ENCODE measurements at places on chromosomes 3 and 15. TPM values are rescaled to one million over a fixed set of nuclear protein-coding genes. Genes with fewer than 3 reads are reported as not detected.

The GOLGA8A gene
- total RNA-seq, result 13.8 TPM

- no peak overlapping the region for H3K4me3 ChIP-seq
- H3K36me3 ChIP-seq, result peaks cover 5% of the 10 kb centered on the region
- H3K4me1 ChIP-seq, result no peaks in the 10 kb centered on the region
- no peak for DNase-seq
These were observed 234.6 kb downstream of the ADAMTS17 start for GRCh38 chr15:100107151-100107550.

The SGO1 gene
- total RNA-seq, result 11.1 TPM

GRCh38 chr3:54671511-54671910, 256.3 kb downstream of the LRTM1 start:
- no peak overlapping the region for H3K4me3 ChIP-seq
- no peak overlapping the region for H3K27ac ChIP-seq
- no peaks in the 10 kb centered on the region for H3K4me1 ChIP-seq
- DNase-seq, result no peak
- no peaks in the 10 kb centered on the region for H3K27me3 ChIP-seq
- no peaks in the 10 kb centered on the region for H3K36me3 ChIP-seq

DNA sequence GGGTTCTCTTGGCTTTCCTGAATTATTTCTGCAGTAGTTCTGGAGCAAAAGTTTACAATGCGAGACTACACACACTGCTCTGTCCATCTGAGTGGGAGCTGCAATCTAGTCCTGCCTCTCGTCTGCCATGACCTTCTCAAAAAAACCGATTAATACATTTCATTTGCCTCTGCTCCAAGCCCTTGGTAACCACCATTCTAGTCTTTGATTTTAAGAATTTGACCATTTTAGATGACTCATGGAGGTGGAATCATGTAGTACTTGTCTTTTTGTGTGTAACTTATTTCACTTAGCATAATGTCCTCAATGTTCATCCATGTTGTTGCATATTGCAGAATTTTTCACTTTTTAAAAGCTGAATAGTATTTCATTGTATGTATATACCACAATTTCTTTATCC, 356.9 kb downstream of the SV2B start:
- no peaks in the 10 kb centered on the region for H3K36me3 ChIP-seq
- no peak overlapping the region for H3K27ac ChIP-seq
- peaks cover 3% of the 10 kb centered on the region for H3K4me1 ChIP-seq
- no peaks in the 10 kb centered on the region for H3K27me3 ChIP-seq
- no peak for DNase-seq

DNA sequence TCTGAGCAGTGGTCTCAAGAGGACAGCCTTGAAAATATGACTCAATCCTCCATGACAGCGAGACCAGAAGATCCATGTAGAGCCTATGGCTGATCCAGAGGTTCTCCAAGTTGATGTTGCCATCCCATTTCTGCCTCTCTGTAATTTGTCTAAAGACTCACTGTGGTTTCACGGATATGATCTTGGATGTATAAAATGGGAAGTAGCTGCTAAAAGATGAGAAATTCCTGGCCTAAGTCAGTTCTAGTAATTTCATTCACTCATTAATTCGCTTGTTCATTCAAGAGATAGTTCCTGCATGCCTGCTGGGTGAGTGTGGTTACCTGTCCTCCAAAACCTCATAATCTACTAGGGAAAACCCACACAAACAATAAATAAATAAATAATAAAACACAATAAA, 145.9 kb downstream of the TNIK start:
- H3K27me3 ChIP-seq, result no peaks in the 10 kb centered on the region
- no peak overlapping the region for H3K27ac ChIP-seq
- no peak overlapping the region for H3K4me3 ChIP-seq
- DNase-seq, result no peak
- H3K36me3 ChIP-seq, result no peaks in the 10 kb centered on the region

GRCh38 chr15:63018639-63019038, 23.9 kb upstream of the TPM1 start:
- DNase-seq, result no peak
- no peak overlapping the region for H3K4me3 ChIP-seq
- H3K36me3 ChIP-seq, result no peaks in the 10 kb centered on the region
- peaks cover under 1% of the 10 kb centered on the region for H3K27me3 ChIP-seq
- no peaks in the 10 kb centered on the region for H3K4me1 ChIP-seq

The XCR1 gene
- 4.2 TPM for total RNA-seq

- H3K4me3 ChIP-seq, result no peak overlapping the region
- H3K27ac ChIP-seq, result no peak overlapping the region
- H3K4me1 ChIP-seq, result no peaks in the 10 kb centered on the region
These were observed 60.9 kb downstream of the NCEH1 start for GRCh38 chr3:172649987-172650386.

The IL12A gene
- total RNA-seq, result 0.52 TPM

The KLF15 gene
- 0.28 TPM for total RNA-seq

The RGMA gene
- 0.76 TPM for total RNA-seq

- H3K27ac ChIP-seq, result no peak overlapping the region
- H3K27me3 ChIP-seq, result no peaks in the 10 kb centered on the region
- no peak for DNase-seq
- no peaks in the 10 kb centered on the region for H3K4me1 ChIP-seq
These were observed 103.1 kb downstream of the LRIG1 start for GRCh38 chr3:66397745-66398144.

GRCh38 chr3:99805160-99805559, 12.5 kb upstream of the CMSS1 start:
- DNase-seq, result no peak
- no peaks in the 10 kb centered on the region for H3K36me3 ChIP-seq
- no peaks in the 10 kb centered on the region for H3K4me1 ChIP-seq
- no peak overlapping the region for H3K4me3 ChIP-seq
- no peak overlapping the region for H3K27ac ChIP-seq

GRCh38 chr15:66233487-66234415, 19.8 kb downstream of the MEGF11 start:
- DNase-seq, result no peak
- H3K4me3 ChIP-seq, result no peak overlapping the region
- H3K27ac ChIP-seq, result no peak overlapping the region

DNA sequence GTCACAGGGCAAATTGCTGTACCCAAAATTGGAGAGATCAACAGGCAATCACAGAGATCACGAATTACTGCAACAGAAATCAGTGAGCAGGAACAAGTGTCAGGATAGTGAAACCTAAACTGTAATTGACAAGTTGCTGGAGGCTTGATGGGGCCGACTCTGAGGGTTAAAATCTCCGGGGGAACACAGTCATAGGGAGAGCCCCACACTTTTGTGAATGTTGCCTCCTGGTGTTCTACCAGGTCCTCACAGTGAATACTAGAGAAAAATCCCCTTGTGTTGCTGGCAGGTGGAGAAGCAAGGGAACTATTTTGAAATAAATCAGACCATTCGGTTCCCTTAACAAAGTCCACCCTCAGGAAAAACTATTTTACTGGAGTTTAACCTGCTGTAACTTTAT, 697.5 kb upstream of the CBLB start:
- DNase-seq, result no peak
- no peaks in the 10 kb centered on the region for H3K36me3 ChIP-seq
- H3K4me1 ChIP-seq, result no peaks in the 10 kb centered on the region
- no peak overlapping the region for H3K4me3 ChIP-seq
- H3K27me3 ChIP-seq, result no peaks in the 10 kb centered on the region

DNA sequence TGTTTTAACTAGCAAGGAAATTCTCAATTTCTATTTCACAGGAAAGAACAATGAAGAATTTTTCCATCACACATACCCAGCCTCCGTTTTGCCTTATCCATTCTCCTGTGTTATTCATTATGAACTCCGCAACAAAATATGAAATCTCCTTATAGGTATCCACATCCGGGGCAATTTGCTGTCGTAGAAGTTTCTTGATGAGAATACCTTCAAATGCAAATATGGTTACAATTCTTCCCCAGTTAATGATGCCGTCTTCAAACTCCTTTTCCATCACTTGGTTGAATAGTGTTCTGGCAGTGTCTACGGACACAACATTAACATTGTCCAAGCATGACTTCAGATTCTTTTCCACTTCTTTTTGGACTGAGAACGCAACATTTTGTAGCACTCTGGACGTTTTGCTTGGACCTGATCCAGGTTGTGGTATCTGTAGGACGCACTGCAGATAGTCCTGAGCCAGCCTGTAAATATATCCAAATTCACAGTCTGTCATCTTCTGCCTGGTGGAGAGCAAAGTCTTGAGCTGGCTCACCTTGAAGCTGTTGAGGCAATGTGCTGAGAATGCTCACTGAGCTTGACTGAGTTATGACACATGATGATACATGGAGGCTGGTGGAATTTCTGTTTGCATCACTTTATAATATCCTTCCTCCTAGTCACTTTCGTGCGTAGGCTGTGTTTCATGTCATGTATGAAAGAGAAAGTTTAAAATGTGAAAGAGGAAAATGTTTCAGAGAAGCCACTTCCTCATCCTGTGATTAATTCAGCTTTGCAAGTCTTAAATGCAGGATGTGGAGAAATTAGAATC, at the start of gene BCL2A1:
Gene BCL2A1, minus strand, starts transcription at position 573 of the 811 bp plus-strand sequence. Its CDS starts 77 bp downstream, at position 496.
- DNase-seq, result no peak
- H3K4me1 ChIP-seq, result peaks cover 3% of the 10 kb centered on the region
- no peak within 1 kb of the TSS for H3K4me3 ChIP-seq
- H3K36me3 ChIP-seq, result no peaks in the 10 kb centered on the region

The SLC38A3 gene
- total RNA-seq, result 0.05 TPM

The LDHAL6B gene
- not detected for total RNA-seq
